Stimulated activated CD4-positive, alpha-beta T cell treated with anti-CD3 and anti-CD28 coated beads, Interleukin-1b, Interleukin-23, amount 100 ng/mL, for 4 hours (primary cell): ENCODE measurements at places on chromosomes 7 and 10.

- DNase-seq = no peak
These were observed at the start of gene TEX47 for GRCh38 chr7:88795553-88795952. Gene TEX47, minus strand, starts transcription at chr7:88795737. Its CDS starts 795 bp downstream, at chr7:88794942.

GRCh38 chr10:58360412-58361004 is 24.7 kb upstream of the TFAM start:
- no peak for DNase-seq

GRCh38 chr10:48247680-48248079 is 26.8 kb downstream of the FRMPD2 start:
- no peak for DNase-seq

- no peak for DNase-seq
These were observed 34.7 kb downstream of the SVIL start for GRCh38 chr10:29600067-29600466.

DNA sequence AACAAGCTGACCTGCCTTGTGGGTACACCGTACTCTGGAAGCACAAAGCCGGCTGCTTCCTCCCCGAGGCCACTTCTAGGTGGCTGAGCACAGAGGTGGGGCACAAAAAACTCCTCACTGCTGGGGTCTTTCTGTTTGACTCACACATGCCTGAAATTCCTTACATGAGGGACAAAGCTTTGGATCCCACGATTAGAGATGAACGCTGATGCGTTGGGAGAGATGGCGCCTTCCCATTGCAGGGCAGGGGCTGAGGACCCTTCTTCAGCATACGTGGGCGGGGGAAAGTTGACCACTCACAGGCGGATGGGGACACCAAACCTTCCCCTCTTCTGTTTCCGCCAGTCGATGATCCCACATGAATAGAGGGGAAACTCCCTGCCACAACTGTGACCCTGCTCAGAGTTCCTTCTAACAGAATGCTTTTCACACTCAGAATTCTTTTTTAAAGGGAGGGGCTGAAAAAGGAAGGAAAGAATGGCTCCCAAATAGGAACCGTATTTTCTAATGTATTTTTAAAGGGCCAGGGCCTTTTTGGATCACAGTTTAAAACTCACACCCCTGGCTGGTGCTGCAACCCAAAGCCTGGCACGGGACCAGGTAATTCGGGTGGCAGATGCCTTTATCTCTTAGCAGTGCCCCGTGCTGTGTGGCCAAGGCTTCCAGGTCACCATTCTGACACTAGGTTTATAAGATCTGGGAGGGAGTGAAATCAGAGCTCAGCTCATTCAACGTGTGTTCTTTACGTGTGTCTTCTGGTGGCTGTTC is 134.0 kb downstream of the PRKAG2 start:
- DNase-seq = no peak

GRCh38 chr7:49321843-49322242 is 397.5 kb downstream of the CDC14C start:
- DNase-seq = no peak

- DNase-seq = no peak
These were observed 10.1 kb downstream of the NCOA4 start for GRCh38 chr10:46020344-46020657.

DNA sequence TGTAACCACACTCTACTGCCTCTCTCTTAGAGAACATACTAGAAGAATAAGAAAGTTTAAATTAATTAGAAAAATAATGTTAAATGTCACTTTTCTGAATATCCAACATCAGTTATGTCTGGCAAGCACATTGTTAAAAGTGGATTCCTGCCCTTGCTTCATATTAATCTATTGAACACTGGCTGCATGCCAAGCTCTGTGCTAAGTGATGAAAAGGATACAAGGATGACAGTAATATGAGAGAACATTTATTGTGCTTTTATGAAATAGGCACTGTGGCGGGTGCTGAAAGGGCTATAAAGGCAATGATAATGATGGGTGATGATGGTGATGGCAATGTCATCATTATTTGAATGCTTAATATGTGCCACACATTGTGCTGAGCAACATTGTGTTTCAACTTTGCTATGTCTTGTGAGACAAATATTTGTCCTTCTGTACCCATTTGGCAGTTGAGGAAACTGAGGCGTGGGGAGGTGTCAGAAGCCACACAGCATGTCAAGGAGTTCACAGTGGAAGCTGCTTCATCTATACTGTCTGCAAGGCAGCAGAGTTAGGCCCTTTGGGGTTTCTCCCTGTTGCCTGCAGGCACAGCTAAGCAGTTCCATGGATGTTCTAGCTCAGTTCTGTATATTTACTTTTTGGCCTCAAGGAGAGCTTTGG is 64.2 kb upstream of the RAPGEF5 start:
- no peak for DNase-seq

- no peak for DNase-seq
These were observed 47.5 kb downstream of the CCDC172 start for GRCh38 chr10:116371737-116372136.

- DNase-seq = no peak
These were observed 15.1 kb upstream of the GPR15LG start for GRCh38 chr10:84158550-84158949.

GRCh38 chr7:121872831-121873288 is at the start of gene PTPRZ1:
Gene PTPRZ1, plus strand, starts transcription at chr7:121873161. Its CDS starts 339 bp downstream, at chr7:121873500.
- no peak for DNase-seq

DNA sequence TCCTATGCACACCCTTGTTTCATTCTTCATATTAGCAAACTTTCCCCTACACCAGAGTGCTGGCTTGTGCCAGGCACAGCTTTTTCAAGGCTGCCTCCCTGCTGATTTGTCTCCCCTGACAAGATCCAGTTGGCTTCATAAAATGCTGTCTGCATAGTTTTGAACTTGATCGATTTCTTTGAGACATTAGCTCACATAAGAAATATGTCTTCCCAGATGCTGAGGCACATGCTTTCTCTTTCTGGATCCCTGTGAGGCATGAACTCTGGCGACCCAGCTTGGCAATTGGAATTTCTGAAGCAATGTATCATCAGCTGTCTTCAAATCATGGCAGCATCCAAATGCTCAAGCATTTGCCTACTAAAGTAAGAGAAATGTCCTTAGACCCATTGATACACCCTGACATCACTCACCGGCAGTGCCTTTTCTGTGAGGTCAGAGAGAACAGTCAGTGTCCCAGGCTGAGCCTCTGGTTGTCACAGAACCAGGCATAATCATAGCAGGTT is 616.4 kb upstream of the GHITM start:
- no peak for DNase-seq

- no peak for DNase-seq
These were observed 34.2 kb downstream of the SRI start for GRCh38 chr7:88185650-88186049.

DNA sequence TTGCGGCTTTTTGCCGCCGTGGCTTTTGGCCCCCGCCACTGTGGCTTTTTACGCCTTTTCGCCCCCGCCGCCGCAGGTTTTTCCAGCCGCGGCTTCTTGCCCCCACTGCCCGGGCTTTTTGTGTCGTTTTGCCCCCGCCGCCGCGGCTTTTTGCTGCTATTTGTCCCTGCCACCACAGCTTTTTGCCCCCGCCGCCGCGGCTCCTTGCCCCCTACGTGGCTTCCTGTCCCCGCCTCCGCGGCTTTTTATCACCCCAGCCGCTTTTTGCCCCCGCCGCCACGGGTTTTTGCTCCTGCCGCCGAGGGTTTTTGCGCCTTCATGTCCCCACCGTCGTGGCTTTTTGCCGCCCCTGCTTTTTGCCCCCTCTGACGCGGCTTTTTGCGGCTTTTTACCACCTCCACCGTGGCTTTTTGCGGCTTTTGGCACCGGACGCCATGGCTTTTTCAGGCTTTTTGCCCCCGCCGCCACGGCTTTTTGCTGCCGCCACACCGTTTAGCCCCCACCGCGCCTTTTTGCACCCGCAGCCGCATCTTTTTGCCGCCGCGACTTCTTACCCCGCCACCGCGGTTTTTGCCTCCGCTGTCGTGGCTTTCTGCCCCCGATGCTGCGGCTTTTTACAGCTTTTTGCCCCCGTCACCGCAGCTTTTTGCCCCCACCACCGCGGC is 637.0 kb downstream of the ZNF716 start:
- no peak for DNase-seq

GRCh38 chr7:121069346-121070100 is 81.0 kb downstream of the CPED1 start:
- DNase-seq = no peak

DNA sequence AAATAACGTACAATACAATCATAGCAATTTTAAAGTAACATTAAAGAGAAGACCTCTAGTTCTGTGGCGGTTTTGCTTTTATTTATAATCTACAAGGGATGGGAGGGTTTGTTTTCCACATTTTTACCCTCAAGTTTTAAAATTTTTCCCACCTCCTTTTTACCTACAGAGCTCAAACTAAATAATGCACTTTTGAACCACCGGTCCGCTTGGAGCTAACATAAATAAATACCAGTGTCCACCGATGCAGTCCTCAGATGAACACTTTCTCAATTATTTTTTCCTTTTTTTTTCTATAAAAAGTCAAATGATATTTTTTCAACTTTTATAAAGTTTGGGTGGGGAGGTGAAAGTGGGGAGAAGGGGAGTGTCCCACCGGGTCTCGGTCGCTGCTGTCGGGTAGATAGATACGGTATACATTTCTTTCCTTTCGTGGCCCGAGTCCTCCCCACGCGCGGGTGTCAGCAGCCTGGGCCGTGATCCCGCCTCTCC is 3.3 kb downstream of the ZNF503 start:
- DNase-seq = no peak
